ENCODE measurements at places on chromosomes 5 and 9.

- DNase-seq = no peak
Observed at GRCh38 chr5:126097876-126098275, 325.3 kb upstream of the GRAMD2B start.

- no peak for DNase-seq
Observed at GRCh38 chr5:34022121-34022705, 14.4 kb upstream of the AMACR start.

- DNase-seq = no peak
Observed at GRCh38 chr5:4189317-4189716, 593.7 kb downstream of the IRX1 start.

GRCh38 chr5:77972469-77973252, 196.5 kb upstream of the TBCA start:
- DNase-seq = no peak

DNA sequence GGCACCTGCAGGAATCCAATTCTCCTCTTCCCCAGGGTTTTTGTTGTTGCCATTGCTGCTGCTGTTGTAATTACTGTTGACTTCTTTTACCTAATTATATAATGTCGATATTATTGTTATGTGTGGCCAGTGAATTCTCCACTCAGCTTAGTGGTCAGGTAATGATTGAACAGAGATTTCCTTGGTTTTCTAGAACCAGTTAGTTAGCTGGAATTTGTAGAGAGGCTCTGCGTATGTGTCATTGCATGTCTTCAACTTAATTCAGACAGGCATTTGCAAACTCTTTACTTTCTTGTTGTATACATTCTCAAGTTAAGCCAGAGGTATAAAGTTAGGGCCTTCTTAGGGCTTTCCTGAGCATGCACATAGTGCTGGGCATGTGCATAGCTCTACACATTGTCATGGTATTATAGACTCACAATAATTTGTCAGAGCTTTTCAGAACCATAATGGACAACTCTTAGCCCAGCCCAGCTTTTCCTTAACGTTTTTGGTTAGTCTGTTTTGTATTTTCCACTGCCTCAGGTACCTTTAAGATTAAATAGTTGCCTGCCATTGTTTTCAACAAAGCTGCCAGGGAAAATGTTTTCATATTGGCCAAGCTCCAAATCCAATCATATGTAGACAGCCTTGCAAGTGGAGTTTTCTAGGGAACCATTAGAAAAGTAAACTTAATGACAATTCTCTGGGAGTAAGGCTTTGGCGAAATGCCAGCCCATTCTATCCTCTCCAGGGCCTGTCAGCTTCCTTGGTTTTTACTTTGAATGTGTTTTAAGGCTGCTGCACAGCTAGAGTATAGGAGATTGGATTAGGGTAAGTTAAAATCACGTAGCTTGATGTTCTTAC, 68.1 kb downstream of the UBE2R2 start:
- no peak for DNase-seq

- no peak for DNase-seq
Observed at GRCh38 chr5:56670916-56671315, 144.4 kb upstream of the MAP3K1 start.

- no peak for DNase-seq
Observed at GRCh38 chr5:44983006-44983405, 174.3 kb downstream of the MRPS30 start.

- DNase-seq = no peak
Observed at GRCh38 chr5:95733107-95733665, 2.0 kb downstream of the RHOBTB3 start.

- no peak for DNase-seq
Observed at GRCh38 chr9:109483744-109484429, 14.2 kb downstream of the PTPN3 start.

DNA sequence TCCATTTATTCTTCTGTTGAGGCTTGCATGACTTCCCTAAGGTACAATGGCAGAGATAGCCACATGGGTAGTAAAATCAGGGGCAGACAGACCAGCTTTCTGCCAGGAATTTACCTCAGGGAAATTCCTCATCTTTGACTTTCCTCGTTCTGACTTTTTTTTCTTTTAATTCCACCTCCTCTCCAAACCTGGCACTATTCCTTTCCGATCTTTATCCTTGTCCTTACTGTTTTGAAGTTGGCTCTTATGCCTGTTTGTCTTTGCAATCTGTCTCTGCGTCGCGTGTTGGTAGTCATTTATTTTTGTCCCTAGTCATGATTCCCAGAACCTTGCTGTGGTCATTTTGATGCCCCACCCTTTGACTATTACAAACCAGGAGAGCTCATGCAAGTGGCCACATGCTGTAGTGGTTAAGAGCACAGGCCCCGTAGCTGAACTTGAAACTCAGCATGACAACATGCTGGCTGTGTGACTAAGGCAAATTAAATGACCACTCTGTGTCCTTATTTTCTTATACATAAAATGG, 19.0 kb downstream of the TMC1 start:
- peak; percentile 81 for DNase-seq

DNA sequence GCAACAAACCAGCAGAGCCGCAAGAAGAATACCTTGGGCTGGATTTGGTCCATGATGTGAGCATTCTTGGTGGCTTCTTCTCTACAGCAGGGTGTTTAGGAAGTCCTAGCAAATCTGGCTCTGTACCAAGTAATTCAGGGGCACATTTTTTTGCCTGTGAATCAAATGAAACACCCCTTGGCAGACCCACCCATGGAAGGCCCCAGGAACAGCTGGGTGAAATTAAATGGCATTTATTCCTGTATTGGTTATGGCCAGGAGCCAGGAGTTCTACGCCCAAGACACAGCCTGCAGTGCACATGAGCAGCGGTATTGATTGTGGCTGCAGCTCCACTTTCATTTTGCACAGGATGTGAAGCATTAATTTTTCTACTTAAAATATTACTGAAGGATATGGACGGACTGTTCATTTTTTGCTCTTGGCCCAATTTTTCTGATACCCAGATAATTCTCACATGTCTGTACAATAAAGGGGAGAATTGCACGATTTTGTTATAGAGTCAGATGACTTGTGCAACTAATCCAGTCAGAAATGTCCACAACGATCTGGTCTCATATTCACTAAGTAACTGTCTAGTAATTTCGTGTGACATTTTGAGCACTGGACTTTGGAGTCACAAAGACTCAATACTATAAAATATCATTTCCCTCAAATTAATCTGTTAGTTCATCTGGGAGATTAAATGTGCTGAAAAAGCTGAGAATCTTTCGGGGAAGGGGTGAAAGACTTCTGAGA, 120.7 kb upstream of the APC start:
- DNase-seq = no peak

GRCh38 chr5:161544350-161544765, 2.2 kb downstream of the GABRB2 start:
- DNase-seq = peak; percentile 41

DNA sequence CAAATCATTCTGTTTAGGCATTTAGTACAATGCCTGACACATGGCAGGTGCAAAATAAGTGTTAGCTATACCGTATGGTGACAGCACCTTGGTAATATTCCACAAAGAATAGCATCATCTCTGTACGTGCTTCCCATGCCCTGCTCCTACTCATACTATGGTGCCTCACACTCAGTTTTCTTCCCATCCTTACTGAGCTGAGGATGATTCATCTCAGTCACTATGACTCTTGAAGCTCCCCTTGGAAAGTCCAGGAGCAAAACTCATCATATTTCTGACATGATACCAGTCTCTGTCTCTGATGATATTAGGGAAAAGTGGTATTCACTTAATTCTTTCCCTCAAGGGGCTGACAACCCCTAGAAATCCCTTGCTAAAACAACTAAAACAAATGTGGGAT, 423.3 kb downstream of the EFNA5 start:
- DNase-seq = no peak

DNA sequence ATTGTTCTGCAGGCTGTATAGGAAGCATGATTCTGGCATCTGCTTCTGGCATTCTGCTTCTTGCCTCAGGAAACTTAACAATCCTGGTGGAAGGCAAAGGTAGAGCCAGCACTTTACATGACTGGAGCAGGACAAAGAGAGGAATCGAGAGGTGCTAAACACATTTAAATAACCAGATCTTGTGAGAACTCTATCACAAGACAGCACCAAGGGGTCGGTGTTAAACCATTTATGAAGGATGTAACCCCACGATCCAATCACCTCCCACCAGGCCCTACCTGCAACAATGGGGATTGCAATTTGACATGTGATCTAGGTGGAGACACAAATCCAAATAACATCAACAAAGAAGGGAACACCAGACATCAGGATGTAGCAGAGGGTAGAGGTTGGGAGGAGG, 221.5 kb downstream of the CDH12 start:
- DNase-seq = no peak

- no peak for DNase-seq
Observed at GRCh38 chr5:74310386-74310785, 330.1 kb downstream of the ENC1 start.

DNA sequence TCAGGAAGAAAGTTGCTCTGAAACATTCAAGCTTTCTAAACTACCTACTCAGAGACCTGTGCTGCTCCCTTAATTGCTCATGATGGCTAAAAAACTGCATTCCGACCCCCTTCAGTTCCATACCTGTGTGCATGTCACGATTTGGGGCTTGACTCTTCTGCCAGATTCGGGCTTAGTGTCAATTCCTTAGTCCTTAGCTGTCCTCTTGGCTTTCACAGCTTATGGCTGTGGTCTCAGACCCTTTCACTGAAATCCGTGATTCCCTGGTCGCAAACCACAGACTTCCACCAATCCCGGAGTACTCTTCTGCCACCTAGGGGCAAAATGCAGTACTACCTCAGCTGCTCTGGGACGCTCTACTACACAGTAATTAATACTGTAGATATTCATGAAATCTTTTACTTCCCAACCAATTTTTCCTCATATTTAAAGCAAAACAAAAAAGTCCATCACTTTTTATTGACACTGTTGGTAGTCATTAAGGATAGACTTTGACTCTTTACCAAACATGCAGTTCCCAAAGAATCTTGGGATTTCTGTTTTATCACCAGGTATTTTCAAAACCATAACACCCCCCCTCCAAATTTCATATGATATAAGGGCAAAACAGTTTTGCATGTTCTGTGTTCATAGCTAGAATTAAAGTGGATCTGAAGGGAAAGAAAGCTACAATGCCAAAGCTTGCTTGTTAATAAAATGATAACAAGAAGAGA, 617.4 kb downstream of the SLCO4C1 start:
- peak; percentile 63 for DNase-seq

- no peak for DNase-seq
Observed at GRCh38 chr5:137836298-137836697, 31.4 kb upstream of the MYOT start.

GRCh38 chr9:25964239-25964638, 286.0 kb upstream of the TUSC1 start:
- peak; percentile 9 for DNase-seq

DNA sequence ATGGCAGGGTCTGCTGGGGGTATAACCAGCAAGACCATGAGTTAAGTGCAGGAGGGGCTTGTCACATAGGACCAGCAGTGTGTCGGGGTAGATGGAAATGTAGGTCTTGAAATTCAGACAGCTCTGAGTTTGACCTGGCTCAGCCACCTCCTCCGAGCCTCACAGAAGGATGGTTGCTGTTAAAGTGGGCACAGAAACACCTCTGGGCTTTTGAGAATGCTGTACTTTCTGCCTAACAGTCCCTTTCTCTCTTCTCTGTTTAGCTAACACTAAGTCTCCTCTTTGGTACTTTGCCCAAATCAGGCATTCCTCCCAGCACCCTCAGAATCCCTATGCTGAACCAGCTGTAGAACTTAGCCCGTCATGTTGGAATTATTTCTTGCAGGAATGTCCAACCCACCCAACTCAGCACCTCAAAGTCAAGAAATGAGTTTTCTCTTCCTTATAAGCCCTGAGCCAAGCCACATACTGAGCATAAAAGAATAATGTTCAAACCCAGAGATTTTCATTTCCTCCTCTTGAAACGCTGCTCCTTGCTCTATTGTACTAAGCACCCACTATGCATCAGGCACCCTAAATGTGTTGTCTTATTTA, 41.7 kb upstream of the MATR3 start:
- no peak for DNase-seq

DNA sequence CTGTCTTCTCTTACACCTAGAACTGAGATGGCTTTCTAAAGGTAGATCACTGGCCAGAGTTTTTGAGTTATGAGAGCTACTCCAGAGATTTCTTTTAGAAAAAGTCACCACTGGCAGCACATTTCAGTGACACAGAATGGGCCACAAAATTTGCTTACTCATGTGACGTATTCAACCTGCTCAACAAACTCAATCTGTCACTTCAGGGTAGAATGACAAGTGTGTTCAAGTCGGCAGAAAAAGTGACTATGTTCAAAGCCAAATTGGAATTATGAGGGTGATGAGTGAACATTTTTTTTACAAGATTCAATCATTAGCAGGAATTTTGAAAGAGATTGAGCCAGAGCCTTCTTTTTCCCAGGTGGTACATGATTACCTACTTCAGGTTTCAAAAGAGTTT, 46.5 kb downstream of the TAF11L14 start:
- DNase-seq = no peak

DNA sequence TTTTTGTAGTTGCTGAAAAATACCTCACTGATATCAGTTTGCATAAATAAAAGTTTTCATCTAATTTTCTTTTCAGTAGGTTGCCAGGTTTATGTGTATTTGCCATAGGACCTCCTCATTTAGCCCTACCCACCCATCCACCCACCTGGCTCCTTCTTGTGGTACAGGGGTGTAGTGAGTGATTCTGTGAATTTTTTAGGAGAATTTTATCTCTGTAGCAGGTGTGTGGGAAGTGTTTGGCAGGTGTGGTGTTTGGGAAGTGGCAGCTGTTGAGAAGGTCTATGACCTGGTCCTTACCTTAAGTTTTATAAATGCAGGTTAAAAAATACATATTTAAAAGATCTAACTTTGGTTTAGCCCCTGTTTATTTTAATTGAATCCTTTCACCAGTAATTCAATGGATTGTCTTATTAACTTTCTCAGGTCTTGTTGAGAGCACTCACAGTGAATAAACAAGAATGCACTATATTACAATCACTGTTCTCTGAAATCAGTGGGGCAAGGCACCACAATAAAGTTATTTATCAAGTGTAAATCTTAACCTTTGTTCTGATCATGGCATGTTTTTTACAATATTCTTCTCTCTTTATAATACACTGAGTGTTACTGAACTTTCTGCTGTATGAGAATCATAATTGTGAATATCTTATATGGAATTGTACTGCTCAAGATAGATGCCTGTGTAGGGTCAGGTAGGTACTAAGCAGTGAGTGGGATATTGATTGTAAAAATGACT, 189.1 kb downstream of the WDR70 start:
- no peak for DNase-seq

GRCh38 chr9:8633784-8634183, 834.2 kb upstream of the DMAC1 start:
- DNase-seq = no peak

DNA sequence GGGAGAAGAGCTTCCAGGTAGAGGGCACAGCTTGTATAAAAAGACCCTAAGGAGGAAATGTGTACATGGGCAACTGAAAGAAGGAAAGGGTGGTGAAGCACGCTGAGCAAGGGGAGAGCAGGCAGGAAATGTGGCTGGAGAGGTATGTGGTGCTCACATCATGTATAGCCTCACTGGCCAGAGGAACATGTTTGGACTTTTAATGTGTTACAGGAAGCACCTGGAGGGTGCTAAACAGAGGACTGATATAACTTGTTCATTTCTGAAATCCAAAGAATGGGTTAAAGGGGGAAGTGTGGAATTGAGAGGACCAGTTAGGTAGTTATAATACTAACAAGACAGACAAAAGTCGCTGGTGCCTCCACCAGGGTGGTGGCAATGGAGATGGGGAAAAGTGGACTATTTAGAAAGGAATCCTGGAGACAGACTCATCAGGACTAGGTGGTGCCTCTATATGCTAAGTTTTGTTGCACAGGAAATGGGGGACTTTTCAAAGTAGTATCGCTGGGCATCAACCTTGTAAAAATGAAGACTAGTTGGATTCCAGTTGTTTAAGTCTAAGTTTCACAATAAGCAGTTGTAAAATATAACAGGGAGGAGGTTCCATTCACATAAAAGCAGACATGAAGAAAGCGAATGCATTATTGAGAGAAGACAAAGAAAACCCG, 63.1 kb upstream of the CD180 start:
- DNase-seq = no peak
